ENCODE measurements at places on chromosomes 7 and 10.
A peak's percentile ranks its signal among the peaks of the same experiment; 100 is the strongest.

DNA sequence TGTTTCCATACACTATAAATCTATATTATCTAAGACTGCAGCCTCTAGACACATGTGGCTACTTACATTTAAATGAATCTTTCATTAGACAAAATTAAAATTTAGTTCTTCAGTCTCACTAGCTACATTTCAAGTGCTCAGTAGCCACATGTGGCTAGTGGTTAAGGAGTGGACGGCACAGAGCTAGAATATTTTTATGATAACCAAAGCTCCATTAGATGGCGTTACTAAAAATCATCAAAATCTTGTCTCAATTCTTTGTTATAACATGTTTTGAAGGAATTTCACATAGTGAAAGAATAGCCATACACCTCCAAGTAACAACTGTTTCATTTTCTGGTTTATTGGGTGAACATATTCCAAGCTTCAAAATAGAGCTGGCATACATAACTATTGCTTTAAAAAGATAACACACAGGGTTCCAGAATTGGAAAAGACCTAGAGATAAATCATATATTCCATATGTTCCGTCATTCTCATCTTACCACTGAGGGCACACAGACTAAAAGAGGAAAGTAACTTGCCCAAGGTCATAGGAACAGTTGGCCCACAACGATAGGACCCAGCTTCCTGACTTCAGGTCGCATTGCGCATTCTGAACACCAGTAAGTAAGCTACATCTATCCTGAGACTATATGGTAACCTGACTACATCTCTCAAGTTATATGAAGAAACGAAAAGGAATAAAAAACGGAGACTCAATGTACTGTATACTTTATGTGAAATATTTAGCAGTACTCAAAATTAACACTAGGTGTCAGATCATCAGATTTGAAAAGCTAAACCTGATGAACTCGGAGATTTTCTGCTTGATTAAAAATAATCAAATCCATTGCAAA lies 66.6 kb downstream of the CAV1 start:
- no peak for DNase-seq

DNA sequence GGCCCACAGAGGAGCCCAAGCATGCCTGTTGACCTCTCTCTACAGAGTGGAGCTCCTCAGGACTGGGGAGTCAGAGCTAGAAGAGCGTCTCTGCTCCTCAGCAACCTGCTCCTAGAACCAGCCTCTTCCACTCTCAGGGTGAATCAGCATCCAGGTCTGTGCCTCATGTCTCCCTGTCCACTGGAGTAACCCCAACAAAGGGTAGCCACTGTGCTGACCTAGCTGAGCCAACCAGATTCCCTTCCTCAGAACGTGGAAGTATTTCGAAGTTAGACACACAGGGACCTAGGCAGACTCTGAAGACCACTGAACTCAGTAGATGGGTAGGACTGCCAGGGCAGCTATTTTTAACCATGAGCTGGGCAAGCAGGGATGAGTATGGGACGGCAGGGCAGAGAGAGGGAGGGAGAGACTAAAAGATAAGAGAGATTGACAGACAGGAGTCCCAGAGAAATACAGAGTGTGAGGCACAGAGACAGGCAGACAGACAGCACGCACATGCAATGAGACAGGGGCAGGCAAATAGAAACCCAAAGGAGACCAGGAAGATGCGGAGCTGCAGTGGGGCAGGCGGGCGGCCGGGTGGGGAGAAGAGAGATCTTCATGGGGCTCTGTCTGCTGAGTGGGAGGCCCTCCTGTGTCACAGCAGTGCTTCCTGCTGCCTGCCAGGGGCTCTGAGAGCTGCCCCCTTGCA lies 56.7 kb downstream of the OSBPL3 start:
- no peak for DNase-seq

- DNase-seq: no peak
These were observed 121.5 kb downstream of the CTTNBP2 start for GRCh38 chr7:117751775-117752174.

GRCh38 chr7:45514944-45515343 lies 59.2 kb upstream of the ADCY1 start:
- no peak for DNase-seq

GRCh38 chr10:46106410-46107255 lies 60.6 kb upstream of the MSMB start:
- DNase-seq: peak; percentile 56

DNA sequence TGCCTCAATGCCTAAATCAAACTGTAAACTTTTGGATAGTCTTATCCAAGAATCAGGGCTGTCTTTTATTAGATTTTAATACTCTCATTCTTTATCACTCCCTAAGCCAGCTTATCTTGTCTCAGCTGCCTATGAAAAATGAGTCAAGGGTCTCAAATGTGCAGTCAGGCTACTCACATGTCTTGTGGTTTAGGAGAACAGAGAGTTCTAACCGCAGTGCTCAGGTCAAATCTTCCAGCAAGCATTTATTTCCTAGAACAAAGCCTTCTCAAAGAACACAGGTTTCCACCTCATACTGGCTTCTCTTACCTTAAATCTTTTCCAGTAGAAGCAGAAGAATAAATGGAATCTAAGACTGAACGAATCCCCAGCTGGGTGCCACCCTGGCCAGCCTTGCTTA lies 23.5 kb downstream of the HTR5A start:
- no peak for DNase-seq

- no peak for DNase-seq
These were observed 199.3 kb downstream of the PARD3 start for GRCh38 chr10:34615770-34616169.

DNA sequence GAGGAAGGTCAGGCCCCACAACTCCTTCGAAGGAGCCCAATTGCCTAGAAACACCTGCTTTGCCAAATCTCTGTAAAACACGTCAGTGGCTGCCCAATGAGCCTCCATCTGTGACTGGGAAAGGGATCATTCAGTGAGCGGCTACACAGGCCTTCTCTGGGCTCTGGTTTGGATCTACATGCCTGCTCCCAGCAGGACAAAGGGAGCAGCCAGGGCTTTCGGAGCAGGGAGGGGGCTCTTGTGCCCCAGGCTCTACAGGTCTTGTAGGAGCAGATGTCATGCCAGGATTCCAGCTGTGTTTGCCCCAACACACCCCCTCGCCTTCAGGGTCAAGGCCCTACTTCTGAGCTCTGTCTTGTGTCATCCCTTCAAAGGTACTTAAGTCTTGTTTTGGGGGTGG lies 73.5 kb downstream of the CLEC2L start:
- no peak for DNase-seq

GRCh38 chr10:80108576-80109239 lies 23.8 kb upstream of the PLAC9 start:
- no peak for DNase-seq

DNA sequence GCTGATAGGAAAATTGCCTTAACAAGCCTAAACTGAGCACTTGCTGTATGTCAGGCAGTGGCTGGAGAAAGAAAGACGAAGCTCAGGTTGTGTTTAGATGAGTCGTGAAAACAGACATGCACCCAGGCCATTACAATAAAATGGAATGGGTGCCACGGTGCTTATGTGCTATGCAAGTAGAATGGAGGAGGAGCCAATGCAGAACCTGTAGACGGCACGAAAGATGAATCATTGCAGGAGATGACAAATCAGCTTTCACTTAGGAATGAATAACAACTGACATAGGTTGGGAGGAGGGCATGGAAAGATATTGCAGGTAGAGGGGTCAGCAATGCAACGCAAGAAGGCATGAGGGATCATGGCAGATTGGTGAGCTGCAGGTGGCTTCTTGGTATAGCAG lies 61.2 kb upstream of the ARHGAP21 start:
- no peak for DNase-seq

GRCh38 chr7:52727632-52728031 lies 307.8 kb upstream of the POM121L12 start:
- DNase-seq: no peak

GRCh38 chr7:7257899-7258692 lies 75.8 kb downstream of the C1GALT1 start:
- peak; percentile 59 for DNase-seq

DNA sequence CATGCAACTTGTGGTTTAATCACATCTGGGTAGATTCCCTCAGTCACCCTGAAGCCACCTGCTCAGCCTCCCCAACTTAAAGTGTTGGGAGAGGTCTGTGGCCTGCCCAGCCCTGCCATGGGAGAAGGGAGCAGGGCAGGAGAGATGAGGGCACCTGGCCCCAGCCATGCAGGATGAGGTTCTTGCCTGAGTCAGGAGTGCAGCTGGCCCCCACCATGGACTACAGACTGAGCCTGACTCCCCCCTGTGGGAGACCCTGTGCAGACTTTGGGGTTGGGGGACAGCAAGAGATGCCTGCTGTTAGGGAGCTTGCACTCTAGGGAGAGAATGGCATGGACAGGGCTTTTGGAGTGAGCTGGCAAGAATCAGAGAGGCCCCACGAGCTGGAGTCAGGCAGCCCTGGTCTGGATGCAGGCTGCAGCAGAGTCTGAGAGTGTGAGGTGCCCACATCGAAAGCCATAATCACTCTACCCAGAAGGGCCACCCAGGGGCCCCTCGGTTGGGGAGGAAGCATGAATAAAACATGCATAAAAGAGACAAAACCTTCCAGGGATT lies 34.7 kb upstream of the DPYSL4 start:
- DNase-seq: no peak

- no peak for DNase-seq
These were observed 260.6 kb downstream of the RNLS start for GRCh38 chr10:88322324-88323063.

- DNase-seq: no peak
These were observed 24.3 kb upstream of the NKX6-2 start for GRCh38 chr10:132810141-132810806.

DNA sequence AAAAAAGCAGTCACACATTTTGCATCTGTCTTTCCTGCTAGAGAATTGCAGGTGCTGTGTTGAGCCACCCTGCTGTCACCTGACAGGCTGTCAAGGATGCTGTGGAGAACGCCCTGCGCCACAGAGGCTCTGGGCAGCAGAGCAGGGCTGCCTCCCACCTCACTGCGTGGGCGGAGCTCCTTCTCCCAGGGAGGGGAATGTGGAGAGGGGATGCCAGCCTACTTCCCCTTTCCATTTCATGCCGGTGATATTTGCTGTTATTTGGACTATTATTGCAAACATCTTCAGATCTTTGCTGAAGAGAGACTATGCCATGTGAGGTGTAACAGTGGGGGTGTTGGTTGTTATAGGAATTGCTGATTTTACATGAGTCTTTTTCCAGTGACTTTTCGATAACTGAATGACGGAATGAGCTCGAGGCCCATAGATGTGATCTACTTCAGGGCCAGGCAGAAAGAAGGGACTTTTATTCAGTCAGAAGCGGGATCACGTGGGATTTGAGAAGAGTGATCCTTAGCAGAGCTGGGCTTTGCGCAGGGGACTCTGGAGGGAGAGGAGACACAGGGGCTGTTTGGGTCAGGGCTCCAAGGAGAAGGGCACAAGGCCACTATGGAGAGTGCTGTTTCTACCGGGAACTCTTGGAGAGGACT lies 13.6 kb upstream of the PRKAG2 start:
- no peak for DNase-seq

DNA sequence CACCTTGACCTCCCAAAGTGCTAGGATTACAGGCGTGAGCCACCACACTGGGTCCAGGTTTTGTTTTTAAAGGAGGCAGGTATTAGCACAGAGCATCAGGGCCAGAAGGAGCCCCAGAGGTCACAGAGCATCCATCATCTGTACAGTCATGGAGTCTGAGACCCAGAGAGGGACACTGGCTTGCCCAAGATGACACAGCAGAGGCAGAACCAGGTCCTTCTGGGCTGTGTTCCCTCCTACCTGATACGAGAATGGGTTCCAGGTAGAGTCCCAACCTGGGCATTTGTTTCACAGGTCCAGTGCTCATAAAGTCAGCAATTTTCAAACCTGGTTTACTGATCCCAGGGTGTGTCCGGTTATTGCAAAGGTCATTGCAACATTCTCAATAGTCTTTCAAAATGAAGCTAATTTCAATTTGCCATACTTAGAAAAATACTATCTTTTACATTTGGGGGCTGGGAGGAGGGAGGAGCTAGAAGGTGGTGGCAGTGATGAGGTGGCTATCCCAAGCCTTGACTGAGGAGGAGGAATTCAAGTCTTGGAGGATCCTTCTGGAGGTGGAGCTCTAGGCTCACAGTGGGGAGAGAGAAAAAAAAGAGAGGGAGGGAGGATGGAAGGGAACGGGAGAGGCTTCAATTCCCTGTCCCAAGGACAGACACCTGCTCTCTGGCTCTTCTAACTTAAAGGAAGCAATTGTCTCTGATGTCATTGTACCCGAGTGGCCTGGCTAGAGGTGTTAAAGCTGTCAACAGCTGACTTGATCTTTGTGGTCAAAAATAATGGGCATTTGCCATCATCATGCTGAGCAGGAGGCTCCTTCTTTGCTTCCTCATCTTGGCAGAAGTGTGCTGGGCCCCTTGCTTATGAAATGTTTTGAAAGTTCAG lies 8.1 kb downstream of the MXI1 start:
- no peak for DNase-seq

GRCh38 chr7:117096942-117097341 lies 143.6 kb downstream of the ST7 start:
- no peak for DNase-seq

DNA sequence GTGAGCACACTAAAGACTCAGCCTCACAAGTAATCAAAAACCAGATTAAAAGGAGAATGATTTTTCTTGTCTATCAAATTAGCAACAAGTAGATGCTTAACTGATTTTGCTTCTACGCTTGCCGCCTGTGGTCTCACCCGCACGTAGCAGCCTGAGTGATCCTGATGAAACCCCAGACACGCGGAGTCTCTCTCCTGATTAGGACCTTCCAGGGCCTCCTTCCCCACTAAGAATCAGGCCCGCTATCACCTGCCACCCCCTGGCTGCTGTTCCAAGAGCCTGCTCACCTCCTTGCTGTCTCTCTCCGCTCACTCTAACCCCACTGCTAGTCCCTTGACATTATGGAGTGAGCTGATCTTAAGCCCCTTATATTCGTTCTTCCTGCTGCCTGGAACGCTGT lies 325.9 kb upstream of the NRP1 start:
- no peak for DNase-seq

DNA sequence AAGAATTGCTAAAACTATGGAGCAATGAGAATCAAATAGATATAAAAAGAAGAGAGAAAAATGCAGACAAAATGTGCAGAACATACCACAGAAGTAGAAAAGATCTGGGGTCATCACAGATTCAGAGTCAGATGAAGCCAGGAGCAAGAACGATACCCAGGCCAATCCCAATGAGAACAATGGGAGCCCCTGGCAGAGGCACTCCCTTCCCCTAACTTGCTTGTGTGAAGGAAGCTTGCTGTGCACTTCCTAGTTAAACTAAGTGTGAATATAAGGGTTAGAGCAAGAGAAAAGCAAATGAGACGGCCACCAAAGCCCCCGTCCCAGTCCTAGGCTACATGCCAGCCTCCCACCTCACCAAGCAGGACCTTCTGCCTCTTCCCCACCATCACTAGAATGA lies 12.7 kb downstream of the PARP12 start:
- no peak for DNase-seq

GRCh38 chr7:30347226-30348082 lies 63.1 kb downstream of the ZNRF2 start:
- DNase-seq: no peak

DNA sequence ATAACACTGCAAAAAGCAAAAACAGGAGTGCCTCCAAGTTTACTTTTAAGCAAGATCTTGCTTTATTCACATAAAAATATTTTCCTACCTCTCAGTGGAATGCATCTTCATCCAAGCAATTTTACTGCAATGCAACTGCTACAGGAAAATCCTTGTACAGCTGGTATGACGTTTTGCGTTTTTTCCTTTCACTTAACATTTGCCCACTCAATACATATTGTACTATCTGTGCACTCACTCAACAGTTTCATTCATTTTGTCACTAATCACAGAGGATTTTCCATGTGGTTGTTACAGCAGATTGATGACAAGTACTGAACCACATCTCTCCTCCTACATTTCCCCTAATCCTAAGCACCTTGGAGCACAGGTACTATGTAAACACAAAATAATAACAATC lies 222.0 kb upstream of the IMMP2L start:
- no peak for DNase-seq

- DNase-seq: no peak
These were observed 55.3 kb downstream of the PARD3 start for GRCh38 chr10:34759837-34760215.
